ENCODE measurements at places on chromosomes 6 and 20.

DNA sequence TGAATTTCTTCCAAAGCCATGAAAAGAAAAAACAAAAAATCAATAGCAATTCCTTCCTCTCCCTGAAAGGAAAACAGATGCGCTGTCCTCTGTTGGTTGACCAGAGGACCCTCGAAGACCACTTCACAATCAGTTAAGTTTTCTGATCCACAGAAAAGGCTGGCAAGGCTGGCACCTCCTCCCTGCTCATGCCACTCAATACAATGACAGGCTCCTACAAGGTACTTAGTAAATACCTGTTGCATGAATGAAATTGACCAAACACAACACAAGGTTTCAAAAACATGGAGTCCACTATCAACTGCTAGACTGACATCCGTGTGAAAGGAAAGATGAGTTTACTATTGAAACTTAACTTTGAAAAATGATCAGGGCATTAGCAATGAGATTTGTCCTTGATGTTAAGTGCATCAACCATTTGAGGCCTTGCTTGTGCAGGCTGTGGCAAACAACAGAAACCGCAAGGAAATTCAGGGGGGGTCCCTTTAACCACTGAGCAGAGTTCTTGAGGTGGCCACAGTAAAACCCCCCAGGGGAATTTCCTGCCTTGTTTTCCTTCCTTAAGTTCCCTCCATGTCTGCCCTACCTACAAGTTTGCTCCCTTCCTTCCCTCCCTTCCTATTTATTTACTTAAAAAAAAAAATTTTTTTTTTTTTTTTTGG, 27.9 kb upstream of the RTF2 start:
- peak; percentile 53 for DNase-seq

DNA sequence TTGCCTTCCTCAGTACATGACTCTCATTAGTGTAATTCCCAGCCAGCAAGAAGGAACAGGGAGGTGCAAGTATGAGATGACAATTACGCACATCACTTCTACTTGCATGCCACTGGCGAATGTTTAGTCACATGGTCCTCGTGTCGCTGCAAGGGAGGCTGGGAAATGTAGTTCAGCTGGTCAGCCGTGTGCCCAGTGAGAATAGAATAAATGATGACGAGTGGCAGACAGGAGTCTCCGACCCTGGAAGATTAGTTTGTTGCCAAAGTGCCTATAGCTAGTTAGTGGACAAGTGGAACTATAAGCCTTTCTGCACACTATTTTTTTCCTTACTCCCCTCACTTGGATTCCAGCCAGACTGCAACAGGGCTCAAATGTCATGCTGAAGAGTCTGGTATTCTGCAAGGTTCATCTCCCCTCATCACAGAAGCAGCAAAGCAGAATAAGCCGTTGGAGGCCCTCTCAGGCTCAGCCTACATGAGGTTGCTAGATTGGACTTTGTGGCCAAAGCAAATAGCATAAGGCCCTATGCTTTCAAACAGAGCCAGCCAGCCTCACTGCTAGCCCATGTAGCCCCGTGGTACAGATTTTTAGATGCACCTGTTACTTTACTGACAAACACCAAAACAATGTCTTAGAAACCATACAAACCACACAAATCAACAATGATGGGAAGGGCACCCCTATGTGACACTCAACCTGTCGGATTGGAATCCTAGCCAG, 9.7 kb downstream of the LINC00237 start:
- DNase-seq = peak; percentile 46

DNA sequence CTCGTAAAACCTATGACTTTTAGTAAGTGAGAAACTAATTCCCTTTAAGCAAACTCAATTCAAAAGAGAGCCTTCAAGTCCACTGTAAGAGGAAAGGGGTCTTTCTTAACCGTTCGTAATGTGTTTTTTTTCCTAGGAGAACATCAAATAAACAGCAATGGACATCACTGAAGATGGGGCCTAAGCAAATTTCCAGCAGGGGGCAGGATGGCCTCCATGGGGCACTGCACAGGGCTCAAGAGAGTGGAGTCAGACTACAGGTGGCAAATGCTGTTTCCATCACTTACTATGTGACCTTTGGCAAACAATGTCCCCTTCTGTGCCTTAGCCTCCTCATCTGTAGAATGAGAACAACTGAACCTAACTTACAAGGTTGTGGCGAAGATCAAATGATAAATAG, 88.7 kb downstream of the ARHGAP18 start:
- no peak for DNase-seq

- DNase-seq = no peak
Observed at GRCh38 chr6:37125774-37126492, 44.0 kb upstream of the PIM1 start.

- DNase-seq = no peak
Observed at GRCh38 chr20:41444821-41445220, 78.2 kb upstream of the EMILIN3 start.

DNA sequence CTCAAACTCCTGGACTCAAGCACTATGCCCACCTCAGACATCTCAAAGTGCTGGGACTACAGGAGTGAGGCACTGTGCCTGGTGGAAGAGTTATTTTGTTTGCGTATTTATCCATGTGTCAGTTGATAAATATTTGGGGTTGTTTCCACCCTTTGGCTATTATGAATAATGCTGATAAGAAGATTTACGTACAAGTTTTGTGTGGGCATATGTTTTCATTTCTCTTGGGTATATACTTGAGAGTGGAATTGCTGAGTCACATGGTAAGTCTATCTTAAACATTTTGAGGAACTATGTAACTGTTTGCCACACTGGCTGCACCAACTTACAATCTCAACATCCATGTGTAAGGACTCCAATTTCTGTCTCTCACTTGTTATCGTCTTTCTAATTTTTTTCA, 200.3 kb downstream of the RNGTT start:
- no peak for DNase-seq

Data from CD4-positive, alpha-beta T cell treated with Interleukin-15 for 1 hour (primary cell).